Activated naive CD4-positive, alpha-beta T cell treated with anti-CD3 and anti-CD28 coated beads, Interleukin-2, amount 10 ng/mL, durations not matched to agents 7 days and 5 days (primary cell): ENCODE measurements at places on chromosomes 3 and 15.

DNA sequence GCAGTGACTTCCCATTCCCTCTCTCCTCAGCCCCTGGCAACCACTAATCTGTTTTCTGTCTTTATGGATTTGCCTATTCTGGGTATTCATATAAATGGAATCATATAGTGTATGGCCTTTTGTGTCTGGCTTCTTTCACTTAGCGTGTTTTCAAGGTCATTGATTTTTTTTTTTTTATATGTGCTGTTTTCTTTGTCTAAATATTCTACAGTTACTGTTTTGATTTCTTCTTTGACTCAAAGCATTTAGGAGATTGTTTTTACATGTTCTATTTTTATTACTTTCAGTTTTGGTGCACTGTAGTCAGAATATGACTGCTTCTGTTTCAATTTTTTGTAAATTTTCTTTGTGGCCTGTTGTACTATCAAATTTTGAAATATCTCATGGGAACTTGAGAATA, 71.9 kb upstream of the RNU6-1 start:
- H3K36me3 ChIP-seq = no peaks in the 10 kb centered on the region
- no peak for DNase-seq

DNA sequence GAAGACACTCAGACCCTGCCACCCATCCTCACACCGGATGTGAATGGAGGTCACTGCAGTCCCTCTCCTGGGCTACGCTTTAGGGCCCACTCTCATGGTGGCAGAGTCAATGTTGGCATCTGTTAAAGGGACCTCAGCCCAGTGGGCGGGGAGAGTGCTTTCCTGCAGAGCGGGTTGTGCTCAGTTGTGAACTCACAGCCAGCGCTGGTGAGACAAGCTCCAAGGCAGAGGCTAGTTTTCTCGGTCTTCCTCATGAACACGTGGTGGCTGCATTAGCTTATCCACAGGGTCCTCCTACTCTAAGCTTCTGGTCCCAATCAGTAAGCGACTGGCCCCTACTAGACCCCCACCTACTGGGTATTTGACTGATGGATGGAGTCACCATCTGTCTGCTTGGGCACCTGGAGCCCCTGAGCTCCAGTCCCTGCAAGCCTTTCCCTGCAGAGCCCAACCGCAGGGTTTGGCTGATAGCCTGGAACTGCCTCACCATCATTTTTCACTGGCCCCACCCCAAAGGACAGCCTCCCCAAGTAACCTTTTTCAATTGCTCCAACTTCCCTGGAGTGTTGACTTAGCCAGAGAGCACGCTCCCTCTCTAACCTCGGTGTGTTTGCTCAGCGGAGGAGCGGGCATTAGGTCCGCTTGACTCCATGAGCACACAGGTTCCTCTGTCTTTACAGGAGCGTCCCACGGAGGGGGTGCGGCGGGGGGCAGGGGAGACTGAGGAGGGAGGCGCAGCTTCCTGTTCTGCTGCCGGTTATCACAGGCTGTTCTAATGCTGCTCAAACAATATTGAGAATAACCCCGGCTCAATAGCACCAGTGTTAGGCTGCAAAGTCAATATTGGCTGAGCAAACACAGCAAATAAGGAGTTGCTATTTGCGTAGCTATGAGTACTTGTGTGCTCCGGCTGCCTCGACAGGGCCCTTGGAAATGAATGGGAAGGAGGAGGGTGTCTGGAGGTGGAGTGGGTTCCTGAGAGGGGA, 141.7 kb downstream of the RPLP1 start:
- no peak overlapping the region for H3K4me3 ChIP-seq
- peaks cover 58% of the 10 kb centered on the region for H3K27me3 ChIP-seq
- no peaks in the 10 kb centered on the region for H3K36me3 ChIP-seq
- DNase-seq = no peak
- H3K4me1 ChIP-seq = peaks cover 8% of the 10 kb centered on the region

DNA sequence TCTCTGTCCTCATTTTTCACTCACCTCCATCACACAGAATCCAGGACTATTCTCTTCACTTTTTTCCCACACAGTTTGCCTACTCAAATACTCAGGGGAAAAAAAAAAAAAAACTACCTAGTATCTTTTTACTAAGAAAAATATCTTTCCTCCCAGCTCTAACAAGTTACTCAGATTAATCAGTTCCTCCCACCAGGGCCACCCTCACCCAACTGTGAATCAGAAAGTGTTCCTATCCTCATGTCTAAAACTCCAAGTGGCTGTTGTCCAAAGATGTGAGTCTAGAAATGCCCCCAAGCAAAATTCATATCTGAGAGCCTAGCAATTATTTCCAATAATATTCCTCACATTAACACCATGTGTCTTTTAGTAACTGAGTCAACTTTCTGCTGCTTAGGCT, 268.0 kb downstream of the ERC2 start:
- H3K27me3 ChIP-seq = no peaks in the 10 kb centered on the region
- no peak overlapping the region for H3K4me3 ChIP-seq
- H3K27ac ChIP-seq = no peak overlapping the region
- no peaks in the 10 kb centered on the region for H3K4me1 ChIP-seq

- H3K4me1 ChIP-seq = peaks cover 9% of the 10 kb centered on the region
- H3K4me3 ChIP-seq = no peak overlapping the region
- H3K36me3 ChIP-seq = no peaks in the 10 kb centered on the region
- H3K27ac ChIP-seq = no peak overlapping the region
- no peak for DNase-seq
- peaks cover 9% of the 10 kb centered on the region for H3K27me3 ChIP-seq
These were observed 41.4 kb downstream of the EOMES start for GRCh38 chr3:27680517-27681246.

DNA sequence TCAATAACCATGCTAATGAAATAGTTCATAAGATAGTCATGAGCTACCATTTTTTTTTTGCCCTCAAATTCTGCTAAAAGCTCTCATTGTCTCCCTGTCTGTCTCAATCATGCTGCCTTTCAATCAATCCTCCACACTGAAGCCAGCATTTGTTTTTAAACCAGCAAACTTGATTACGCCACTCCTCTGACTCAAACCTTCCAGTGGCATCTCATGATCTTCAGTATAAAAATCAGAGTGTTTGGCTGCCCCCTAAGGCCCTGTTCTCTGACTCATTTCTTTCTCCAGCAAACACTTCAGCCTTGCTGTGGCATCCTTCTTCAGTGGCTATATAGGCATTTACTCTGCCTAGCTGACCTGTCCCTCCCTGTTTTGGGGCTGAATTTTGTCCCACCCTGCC, 36.0 kb upstream of the EOMES start:
- H3K4me1 ChIP-seq = peaks cover 3% of the 10 kb centered on the region
- peaks cover under 1% of the 10 kb centered on the region for H3K36me3 ChIP-seq
- H3K27ac ChIP-seq = no peak overlapping the region
- no peak overlapping the region for H3K4me3 ChIP-seq

- no peak overlapping the region for H3K27ac ChIP-seq
- peaks cover 19% of the 10 kb centered on the region for H3K4me1 ChIP-seq
- no peaks in the 10 kb centered on the region for H3K36me3 ChIP-seq
- H3K4me3 ChIP-seq = no peak overlapping the region
- no peak for DNase-seq
These were observed 16.8 kb downstream of the CLDN1 start for GRCh38 chr3:190305406-190305805.

DNA sequence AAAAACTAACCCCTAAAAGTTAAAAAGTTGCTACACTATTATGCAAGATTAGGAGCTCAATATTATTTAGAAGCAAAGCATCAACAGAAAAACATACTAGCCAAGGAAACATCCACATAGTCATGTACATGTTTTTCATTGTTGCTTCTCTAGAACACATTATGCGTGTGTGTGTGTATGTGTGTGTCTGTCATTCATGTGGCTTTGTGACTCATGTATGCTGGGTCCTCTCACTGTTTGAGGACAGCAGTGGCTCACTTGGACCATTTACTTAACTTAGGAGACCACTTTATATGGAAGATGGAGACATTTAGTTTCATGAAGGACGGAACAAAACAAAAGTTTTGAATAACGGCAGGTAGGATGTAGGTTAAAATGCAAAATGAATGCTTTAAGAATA, 219.4 kb upstream of the THBS1 start:
- H3K4me3 ChIP-seq = no peak overlapping the region
- no peaks in the 10 kb centered on the region for H3K36me3 ChIP-seq
- no peak for DNase-seq
- H3K27ac ChIP-seq = no peak overlapping the region
- no peaks in the 10 kb centered on the region for H3K4me1 ChIP-seq

DNA sequence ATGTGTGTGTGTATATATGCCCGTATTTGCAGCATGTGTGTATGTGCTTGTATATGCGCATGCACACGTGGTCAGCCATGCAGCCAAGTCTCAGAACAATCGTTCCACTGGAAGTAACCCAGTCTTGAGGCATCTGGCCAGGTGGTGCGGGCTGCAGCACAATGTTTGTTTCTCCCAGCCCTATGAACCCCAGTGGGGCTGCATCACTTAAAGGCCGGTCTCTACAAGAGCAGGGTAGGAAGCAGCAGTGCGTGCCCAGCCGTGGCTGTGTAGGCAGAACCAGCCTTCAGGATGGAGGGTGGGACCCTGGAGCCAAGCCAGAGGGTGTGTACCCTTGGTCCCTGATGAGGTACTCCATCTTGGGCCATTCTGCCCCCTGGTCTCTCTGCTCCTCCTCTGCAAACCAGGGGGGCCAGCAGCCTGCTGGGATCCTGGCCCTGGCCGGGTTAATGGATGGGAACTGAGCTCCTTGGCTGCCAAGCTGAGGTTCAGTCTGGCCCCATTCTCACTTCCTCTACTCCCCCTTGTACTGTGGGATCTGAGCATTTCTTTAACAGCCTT, 11.8 kb downstream of the KLF13 start:
- no peaks in the 10 kb centered on the region for H3K27me3 ChIP-seq
- peaks cover 43% of the 10 kb centered on the region for H3K36me3 ChIP-seq
- H3K27ac ChIP-seq = peak overlapping the region; percentile 82
- H3K4me3 ChIP-seq = peak overlapping the region; percentile 32
